ENCODE measurements at places on chromosomes 3 and 15.

GRCh38 chr15:40489274-40490175, 18.7 kb downstream of the CHST14 start:
- no peak for DNase-seq

GRCh38 chr3:63800097-63800496, 19.0 kb upstream of the C3orf49 start:
- no peak for DNase-seq

- DNase-seq = no peak
Measured at GRCh38 chr3:25856902-25857518, 67.1 kb downstream of the OXSM start.

- DNase-seq = no peak
Measured at GRCh38 chr3:151439652-151440125, 21.2 kb downstream of the IGSF10 start.

- DNase-seq = no peak
Measured at GRCh38 chr3:50557106-50557505, 10.4 kb downstream of the C3orf18 start.

DNA sequence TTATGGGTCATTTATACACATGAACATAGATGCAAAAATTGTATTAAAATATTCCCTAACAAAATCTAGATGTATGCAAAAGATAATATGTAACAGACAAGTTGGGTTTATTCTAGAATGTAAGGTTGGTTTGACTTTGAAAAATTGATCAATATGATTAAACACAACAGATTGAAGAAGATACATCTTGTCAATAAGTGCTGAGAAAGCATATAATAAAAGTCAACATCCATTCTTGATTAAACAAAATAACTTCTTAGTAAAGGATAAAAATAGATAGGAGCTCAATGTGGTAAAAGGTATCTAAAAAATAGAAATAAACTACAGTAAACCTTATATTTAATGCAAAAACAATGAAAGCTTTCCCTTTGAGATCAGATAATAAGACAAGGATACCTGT, 38.3 kb downstream of the CCDC39 start:
- no peak for DNase-seq

DNA sequence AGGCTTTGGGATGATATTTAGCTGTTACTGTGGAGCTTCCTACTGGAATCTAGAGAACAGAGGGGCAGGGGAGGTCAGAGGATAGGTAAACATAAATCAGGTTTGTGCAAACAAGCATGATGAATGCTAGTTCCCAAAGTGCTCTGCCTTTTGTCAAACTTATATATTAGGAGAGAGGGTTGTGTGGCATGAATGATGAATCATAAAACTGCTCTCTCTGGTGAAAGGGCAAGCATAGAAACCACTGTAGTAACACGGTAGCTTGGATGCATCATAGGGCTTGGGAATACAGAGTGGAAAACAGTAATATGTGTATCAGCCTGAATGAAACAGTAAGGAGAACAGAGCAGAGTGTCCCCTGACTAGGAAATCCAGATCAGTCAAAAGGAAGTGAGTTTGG, 486.7 kb downstream of the IL5RA start:
- DNase-seq = no peak

GRCh38 chr3:76242886-76243753, 457.8 kb upstream of the ZNF717 start:
- DNase-seq = no peak

DNA sequence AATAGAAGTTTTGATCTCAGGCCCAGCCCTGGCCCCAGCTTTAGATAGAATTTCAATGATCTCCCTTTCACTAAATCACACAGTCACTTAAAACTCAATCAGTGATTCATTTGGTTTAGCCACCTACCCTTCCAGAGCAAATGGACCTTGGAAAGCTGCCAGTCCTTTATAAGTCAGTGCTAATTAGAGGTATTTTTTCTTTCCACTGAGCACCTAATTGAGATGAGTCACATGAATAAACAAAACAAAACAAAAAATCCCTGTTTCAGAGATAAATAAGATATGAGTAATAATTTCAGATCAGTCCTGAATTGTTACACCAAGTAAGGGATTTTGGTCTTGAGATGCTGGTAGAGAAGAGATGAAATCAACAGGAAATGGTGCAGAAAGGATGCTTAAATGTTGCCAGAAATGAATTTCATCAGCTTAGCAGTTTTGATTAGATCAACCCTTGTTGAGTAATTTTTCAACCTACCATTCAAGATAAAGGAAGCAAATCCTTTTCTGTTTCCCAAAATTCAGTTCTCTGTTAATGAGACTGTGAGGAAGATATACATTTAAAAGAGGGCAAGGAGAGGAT, 352.0 kb upstream of the COL8A1 start:
- DNase-seq = no peak

DNA sequence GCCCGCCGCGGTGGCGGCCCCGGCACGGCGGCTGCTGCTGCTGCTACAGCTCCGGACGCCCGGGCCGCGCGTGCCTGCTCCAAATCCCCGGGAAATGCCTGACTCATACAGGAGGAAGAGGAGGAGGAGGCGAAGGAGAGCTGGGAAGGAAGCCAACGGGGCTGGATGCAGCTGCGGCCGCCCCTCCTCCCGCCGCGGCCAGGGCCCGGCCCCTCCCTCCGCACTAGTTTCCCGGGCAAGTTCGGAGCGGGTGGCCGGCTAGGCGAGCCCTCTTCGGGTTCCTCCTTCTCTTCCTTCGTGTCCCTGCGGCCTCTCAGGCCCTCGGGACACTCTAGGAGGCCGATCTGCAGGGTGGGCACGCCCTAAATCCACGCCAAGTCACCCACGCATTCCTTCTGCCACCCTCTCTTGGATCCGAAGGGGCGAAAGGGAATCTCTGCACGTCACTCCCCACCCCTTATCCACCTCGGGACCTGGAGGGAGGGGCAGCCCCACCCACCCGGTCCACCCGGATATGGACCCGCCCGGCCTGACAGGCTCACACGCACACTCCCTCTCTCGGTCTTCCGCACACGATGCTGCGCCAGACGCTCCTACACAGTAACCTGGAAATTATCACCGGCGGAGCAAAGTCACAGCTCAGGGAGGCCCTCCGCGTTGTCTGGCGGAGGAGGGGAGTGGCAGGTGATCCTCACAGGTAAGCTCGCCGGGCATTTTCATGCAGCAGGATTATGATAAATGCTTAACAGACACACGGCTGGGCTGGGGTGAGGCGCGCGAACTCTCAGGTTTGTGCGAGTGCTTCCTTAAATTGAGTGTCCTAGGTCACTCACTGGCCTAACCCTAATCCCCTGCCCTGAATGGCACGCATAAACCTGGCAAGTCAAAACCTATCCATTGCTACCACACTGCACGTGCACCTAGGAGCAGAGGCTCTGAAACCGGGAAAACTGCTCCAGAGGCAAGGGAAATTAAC, at the start of the genes OSBPL10 and ZNF860:
OSBPL10 (minus strand) TSS at position 57 of the 976 bp plus-strand sequence. CDS start 83 bp downstream, outside the sequence.
ZNF860 (plus strand) TSS at position 545 of the 976 bp plus-strand sequence. CDS start 7,330 bp downstream, outside the sequence.
- peak; percentile 53 for DNase-seq

- DNase-seq = no peak
Measured at GRCh38 chr15:67607959-67608637, 65.6 kb downstream of the MAP2K5 start.

- DNase-seq = no peak
Measured at GRCh38 chr3:182183716-182184430, 472.1 kb downstream of the SOX2 start.

- no peak for DNase-seq
Measured at GRCh38 chr3:126616931-126617330, 38.0 kb downstream of the TXNRD3 start.

GRCh38 chr15:62469478-62469873, 304.4 kb upstream of the C2CD4B start:
- no peak for DNase-seq

- no peak for DNase-seq
Measured at GRCh38 chr3:116749388-116749787, 39.8 kb downstream of the TUSC7 start.
